ENCODE measurements at places on chromosomes 4 and X.

DNA sequence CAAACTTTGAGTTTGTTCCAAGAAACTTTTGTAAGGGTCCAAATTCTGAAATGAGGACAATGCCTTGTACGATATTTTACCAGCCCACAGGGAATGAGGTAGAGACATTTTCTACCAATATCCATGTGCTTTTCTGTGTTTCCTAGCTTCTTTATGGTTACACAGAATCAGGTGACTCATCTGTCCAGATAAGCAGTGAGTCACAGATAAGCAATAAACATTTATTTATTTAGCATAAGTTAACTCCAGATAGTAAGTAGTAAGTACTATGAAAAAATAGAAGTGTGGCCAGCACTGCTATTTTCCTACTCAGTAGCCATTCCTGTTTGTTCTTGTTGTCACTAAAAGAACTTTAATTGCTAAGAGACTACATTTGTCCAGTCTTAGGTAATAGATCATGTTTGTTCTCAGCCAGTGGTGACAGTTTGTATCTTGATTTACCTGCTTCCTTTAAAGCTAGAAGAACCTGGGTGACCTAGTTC, 7.4 kb downstream of the AFF1 start:
- no peak for DNase-seq

DNA sequence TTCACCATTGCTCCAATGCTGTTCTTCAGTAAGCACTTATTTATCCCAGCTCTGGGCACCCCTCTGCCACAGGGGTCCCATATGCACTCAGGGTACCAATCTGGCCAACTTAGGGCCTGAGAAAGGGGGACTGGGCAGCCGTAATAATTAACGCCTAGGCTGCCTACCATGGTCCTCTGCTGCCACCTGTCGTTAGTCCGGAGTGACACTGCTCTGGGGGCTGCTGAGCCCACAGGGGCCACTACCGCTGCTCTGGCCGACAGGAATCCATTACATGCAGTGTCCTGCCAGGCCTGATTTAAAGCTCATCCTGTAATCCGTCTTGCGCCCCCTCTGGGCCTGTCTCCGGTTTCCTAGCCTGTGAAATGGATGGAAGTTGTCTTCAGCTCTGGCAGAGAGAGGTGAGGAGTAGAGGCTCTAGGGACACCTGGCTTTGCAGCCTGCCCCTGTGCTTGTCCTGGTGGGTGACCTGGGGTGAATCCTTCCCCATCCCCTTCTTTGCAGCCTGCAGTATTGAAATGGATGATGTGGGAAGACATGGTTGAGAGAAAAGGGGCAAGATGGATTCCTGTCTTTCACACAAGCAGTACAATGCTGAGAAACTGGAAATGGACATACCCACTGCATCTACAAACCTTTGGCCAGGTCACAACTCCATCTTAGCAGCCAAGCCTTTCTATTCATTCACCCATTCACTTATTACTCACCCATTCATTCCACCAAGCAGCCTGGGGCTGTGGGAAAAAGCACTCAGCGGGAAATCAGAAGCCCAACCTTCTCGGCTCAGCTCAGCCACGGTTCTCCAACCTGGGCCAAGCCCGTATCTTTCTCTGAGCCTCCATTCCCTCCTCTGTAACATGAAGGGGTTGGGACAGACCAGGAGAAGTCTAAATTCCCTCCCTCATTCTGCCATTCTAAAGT, 116.3 kb upstream of the NALF2 start:
- DNase-seq: peak; percentile 63

DNA sequence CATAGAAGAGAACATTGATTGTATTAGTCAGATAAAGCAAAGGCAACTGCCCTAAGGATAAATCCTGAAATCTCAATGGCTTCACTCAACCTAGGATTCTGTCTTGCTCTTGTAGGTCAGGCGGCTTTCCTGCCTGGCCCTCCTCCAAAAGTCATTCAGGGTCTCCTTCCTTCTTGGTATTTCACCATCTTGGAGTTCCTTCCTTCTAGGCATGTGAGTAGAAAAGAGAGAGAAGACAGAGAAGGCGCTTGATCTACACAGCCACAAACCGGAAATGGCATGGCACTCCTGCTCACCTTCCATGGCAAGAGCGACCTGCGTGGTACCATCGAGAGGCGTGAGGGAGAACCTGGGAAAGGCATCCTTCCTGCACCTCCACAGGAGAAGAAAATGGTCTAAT, 45.3 kb upstream of the HELT start:
- no peak for DNase-seq

DNA sequence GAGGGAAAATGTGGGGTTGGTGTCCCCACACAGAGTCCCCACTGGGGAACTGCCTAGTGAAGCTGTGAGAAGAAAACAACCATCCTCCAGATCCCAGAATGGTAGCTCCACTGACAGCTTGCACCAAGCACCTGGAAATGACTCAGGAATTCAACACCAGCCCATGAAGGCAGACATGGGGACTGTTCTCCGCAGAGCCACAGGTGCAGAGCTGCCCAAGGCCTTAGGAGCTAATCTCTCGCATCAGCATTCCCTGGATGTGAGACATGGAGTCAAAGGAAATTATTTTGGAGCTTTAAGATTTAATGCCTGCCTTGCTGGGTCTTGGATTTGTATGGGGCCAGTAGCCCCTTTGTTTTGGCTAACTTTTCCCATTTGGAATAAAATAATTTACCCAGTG, 367.9 kb downstream of the FAM133A start:
- DNase-seq: no peak

DNA sequence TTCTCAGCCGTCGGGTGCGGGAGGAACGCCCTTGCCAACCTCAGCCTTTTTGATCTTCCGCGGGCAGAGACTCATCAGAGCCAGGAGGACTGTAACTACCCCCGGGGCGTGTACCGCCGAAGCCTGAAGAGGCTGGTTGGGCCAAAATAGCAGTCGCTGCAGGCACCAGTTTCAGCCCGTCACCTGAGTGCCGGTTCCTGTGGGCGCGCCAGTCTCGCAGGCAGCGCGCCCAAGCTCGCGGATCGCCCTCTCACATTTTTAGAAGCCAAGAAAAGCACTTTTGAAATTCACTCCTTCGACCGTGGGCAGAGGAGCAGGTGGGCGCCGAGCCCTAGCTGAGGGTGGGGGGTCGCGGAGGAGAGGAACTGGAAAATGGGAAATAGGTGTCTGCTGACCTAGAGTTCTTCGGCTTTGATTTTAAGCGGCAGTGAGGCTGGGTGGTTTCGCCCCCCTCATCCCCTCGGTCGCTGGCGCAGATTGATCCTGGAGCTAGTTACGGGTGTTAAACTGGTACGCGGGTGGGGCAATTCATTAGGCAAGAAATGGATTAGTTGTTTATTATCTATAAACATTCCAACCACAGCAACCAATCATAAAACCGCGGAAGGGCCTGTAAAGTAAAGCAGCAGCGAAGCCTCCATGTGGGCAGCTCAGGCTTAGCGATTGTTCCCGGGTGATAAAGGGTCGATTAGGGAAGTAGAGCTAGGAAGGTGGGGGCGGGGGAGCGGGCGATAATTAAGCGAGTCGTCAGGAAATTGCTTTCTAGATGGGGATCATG, 69.2 kb downstream of the FBXO8 start:
- no peak for DNase-seq

DNA sequence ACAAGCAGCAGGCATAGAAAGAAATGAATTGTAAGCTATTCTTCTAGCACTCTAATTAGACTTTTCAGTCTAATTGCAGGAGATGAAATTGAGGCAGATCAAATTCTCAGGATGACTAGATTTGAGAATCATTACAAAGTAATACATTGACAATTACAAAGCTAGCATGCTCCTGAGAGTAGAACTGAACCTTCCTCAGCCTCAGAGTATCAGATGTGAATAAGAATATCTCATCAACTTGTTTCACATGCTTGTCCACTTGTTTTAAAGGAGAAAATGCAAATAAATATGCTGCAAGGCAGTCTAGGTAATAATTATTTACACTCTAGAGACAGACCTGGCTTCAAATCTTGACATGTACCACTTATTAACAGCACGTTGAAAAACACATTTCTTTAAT, 491.0 kb upstream of the MAGEB2 start:
- DNase-seq: no peak

- no peak for DNase-seq
These were observed 178.9 kb upstream of the VEGFC start for GRCh38 chr4:176971576-176972115.

DNA sequence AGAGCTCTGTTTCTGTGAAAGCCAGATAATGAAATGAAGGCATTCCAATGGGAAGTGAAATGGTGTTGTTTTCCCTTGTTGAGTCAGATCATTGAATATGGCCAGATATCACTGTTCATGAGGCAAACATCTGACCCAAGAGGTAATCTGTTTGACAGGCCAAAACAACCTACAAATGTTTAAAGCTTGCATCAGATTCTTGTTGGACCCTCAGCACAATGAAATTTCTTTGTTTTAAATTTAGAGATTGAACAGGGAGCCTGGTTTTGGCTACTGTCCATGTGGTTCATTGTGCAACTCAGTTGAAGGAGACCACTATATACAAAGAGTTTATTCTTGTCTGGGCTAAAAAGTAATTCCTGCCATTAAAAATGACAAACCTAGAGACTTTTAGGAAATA, 159.1 kb downstream of the AFF2 start:
- no peak for DNase-seq

DNA sequence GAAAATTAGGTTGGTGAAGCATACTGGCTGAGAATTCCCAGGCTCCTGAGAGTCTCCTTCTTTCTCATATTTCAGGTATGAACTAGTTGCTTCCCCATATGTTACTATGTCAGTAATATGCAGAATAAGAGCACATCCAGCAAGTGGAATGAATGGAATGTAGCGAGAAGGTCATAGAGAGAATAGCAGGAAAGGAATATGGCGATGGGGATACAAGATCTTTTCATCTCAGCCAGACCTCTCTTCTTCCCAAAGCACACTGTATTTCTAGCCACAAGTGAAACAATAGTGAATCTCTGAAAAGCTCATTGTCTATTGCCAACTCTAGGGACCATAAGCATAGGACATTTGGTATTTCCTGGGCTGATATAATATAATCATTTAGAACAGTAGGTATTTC, 54.6 kb upstream of the MMAA start:
- DNase-seq: no peak

DNA sequence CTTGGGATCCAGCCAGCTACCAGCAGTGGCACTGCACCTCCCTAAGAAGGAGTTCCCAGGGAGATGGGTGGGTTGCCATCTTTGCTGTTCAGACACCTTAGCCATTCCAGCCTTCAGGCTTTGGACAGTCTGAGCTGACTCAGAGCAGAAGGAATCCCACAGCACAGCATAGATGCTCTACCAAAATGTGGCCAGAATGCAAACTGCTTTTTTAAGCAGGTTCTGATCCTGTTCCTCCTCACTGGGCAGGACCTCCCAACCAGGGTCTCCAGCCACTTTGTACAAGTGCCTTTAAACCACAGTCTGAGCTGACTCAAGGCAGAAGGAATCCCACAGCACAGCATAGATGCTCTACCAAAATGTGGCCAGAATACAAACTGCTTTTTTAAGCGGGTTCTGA, 209.0 kb downstream of the NPNT start:
- DNase-seq: no peak

GRCh38 chr4:9904976-9905587, 116.2 kb downstream of the SLC2A9 start:
- DNase-seq: no peak

DNA sequence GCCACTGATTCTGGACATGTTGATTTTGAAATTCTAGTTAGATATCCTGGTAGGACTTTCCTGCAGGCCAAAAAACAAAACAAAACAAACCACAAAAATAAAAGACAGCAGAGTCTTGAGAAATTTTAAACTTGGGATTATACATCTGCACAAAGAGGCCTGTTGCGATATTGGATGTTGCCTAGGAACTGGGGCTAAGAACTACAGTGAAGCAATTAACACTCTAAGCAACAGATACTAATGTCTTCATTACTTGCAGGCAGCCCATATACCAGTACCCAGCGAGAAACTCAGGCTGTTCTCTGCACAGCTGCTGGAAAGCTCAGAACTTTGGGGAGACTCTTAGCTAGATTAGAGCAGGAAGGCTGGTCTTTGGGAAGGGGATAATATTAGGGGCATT, 69.1 kb upstream of the SCOC start:
- DNase-seq: no peak

DNA sequence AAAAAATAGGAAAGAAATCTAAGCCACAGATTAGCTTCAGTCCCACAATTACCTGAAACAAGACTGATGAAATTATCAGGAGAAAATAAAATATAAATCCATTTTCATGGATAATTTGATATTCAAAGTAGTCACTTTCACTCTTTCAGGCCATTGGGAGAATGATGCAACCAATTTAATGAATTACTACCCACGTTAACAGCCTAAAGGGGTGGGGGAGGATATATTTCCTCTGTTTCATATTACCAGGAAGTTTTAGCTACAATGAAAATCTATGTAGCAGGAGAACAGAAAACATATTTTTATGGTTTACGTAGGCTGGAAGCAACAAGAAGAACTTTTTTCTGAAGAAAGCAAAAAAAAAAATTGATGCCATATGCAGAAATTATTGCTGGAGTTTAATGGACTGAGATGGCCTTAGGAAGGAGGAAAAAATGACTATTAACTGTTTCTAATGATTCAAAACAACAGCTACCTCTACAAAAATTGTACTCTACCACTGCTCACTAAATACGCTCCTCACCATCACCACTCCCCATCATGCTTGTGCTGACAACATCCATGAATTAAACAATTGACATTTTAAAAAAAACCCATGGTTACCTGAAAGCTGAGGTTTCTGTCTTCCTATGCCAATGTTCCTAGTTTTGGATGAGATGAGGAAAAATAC, 100.9 kb downstream of the CXXC4 start:
- no peak for DNase-seq

Measured in NCI-H524 (cell line).